ENCODE measurements at places on chromosomes 13 and 19. TPM values are rescaled to one million over a fixed set of nuclear protein-coding genes. Genes with fewer than 3 reads are reported as not detected.

The ZNF90 gene
- 114 TPM for total RNA-seq

The STK11 gene
- total RNA-seq = 70.7 TPM

The CAPN12 gene
- 7.9 TPM for total RNA-seq

The ZNF560 gene
- not detected for total RNA-seq

The MAMSTR gene
- total RNA-seq = 2.9 TPM

The FCHO1 gene
- total RNA-seq = 27.0 TPM

The ZNF225 gene
- 5.0 TPM for total RNA-seq

DNA sequence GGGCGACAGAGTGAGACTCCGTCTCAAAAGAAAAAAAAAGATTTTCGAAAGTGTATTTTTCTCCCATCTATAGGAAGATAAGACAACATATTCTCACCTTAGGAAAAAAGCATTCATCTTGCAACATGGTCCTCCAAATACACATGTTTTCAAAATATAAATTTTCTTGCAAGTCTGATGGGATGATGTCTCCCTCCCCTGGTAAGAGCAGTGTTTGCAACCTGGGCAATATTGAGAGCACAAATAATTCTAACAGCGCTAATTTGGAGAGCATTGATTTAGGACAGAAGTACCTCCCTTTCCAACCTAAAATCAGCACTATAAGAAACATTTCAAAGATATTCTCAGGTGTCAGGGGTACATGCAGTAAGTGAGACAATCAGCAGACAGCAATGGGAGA, 61.0 kb upstream of the SHISA2 start:
- no peak for DNase-seq
- H3K27me3 ChIP-seq = no peaks in the 10 kb centered on the region
- H3K4me1 ChIP-seq = no peaks in the 10 kb centered on the region
- no peak overlapping the region for H3K27ac ChIP-seq

GRCh38 chr13:40438999-40439797, 227.2 kb downstream of the FOXO1 start:
- H3K27me3 ChIP-seq = no peaks in the 10 kb centered on the region
- no peaks in the 10 kb centered on the region for H3K4me1 ChIP-seq
- no peak for DNase-seq
- no peak overlapping the region for H3K27ac ChIP-seq
- H3K36me3 ChIP-seq = no peaks in the 10 kb centered on the region

GRCh38 chr13:46662690-46663089, 109.7 kb downstream of the LRCH1 start:
- DNase-seq = no peak
- no peaks in the 10 kb centered on the region for H3K27me3 ChIP-seq
- H3K4me3 ChIP-seq = no peak overlapping the region
- H3K27ac ChIP-seq = no peak overlapping the region
- H3K4me1 ChIP-seq = peaks cover 3% of the 10 kb centered on the region
- H3K36me3 ChIP-seq = no peaks in the 10 kb centered on the region

GRCh38 chr13:28889086-28889732, 69.1 kb downstream of the MTUS2 start:
- H3K36me3 ChIP-seq = no peaks in the 10 kb centered on the region

DNA sequence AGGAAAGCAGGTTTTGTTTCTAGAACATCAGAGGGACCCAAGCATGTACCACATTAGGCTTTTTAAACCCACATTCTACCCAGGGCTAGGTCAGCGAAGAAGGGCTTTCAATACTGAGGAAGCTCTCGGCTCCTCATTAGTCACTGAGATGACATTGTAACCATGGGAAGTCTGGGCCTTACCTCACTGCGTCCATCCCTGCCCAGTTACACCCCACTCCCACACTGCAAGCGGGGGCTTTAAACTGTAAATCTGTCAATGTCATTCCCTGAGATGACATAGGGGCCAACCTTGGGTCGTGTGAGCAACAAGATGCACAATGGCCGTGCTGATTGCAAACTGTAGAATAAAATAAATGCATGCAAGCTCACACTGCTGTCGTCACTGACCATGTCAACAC, 21.7 kb upstream of the TFDP1 start:
- peaks cover 4% of the 10 kb centered on the region for H3K4me1 ChIP-seq
- no peaks in the 10 kb centered on the region for H3K36me3 ChIP-seq
- H3K27me3 ChIP-seq = no peaks in the 10 kb centered on the region
- H3K4me3 ChIP-seq = no peak overlapping the region

DNA sequence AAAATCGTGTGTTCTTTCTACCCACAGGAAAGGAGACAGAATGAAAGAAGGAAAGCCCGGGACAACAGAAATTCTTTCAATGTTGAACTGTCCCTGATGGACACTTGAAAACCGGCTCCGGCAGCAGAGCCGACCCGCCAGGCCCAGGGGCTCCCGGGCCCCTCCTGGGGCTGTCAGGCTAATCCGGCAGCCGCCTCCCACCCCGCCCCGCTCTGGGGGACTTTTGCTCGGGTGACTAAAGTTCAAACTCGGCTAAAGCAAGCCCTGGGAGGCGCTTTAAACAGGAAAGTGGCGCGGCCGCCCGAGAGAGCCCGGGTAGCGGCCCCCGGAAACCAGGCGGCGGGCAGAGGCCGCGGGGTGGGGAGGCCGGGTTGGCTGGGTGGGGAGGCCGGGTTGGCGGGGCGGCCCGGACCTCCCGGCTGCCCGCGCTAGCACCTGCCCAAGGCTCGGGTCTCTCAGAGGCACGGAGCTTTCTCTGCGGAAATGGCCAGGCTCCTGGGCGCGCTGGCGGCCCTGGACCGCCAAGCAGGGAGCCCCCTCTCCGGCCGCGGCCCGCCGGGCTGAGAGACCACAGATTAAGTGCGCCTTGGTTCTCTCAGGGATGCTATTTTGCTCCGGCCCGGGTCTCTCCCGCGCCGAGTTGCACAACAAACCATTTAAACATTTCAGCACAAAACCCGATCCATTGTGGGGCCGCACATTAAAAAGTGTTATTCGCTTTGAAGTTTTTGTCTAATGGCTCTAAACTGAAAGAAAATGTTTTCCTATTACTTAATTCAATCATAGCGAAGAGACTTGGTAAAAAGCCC, 2.6 kb upstream of the GSX1 start:
- peaks cover 76% of the 10 kb centered on the region for H3K27me3 ChIP-seq
- DNase-seq = no peak
- H3K4me3 ChIP-seq = peak overlapping the region; percentile 54
- H3K27ac ChIP-seq = no peak overlapping the region
- H3K4me1 ChIP-seq = peaks cover 5% of the 10 kb centered on the region

DNA sequence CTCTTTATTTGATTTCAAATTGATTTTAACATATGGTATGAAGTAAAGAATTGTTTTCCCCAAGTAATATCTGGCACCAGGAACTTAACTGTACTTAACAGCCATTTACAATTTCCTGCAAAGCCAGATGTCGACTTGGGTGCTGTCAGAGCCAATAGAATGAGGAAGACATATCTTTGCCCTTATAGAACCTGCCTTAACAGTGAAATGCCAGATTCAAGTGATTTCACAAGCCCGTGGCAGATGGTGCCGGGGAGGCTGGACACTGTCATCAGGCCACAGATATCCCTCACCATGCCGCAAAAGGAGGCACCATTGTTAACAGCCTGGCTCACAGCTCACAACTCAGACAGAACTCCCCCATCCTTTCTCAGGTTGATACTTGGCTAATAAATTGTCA, 48.7 kb downstream of the ESD start:
- no peaks in the 10 kb centered on the region for H3K27me3 ChIP-seq
- H3K4me1 ChIP-seq = no peaks in the 10 kb centered on the region

DNA sequence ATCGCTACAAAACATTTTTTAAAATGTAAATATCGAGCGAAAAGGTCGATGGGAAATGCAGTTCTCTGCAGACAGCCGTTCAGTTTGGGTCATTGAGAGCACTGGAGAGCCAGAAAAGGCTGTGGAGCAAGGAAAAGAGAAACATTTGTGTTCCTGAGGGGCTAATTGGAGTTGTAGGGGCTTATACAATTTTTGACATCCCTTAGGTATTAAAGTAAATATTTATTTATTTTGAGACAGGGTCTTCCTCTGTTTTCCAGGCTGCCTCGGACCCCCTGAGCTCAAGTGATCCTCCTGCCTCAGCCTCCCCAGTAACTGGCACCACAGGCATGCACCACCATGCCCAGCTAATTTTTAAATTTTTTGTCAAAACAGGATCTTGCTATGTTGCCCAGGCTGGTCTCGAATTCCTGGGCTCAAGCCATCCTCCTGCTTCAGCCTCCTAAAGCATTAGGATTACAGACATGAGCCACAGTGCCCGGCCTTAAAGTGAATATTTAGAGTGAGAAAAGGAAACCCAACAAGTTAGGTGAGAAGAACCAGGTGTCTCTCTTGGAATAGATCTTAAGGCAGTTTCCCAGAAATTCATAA, 825 bp upstream of the YIF1B start:
- peak overlapping the region; percentile 73 for H3K27ac ChIP-seq
- no peaks in the 10 kb centered on the region for H3K36me3 ChIP-seq
- H3K4me1 ChIP-seq = peaks cover 11% of the 10 kb centered on the region

GRCh38 chr13:93927431-93927830, 552.1 kb downstream of the DCT start:
- H3K4me1 ChIP-seq = no peaks in the 10 kb centered on the region
- H3K36me3 ChIP-seq = no peaks in the 10 kb centered on the region
- H3K27me3 ChIP-seq = no peaks in the 10 kb centered on the region
- no peak overlapping the region for H3K4me3 ChIP-seq
- H3K27ac ChIP-seq = no peak overlapping the region
- no peak for DNase-seq

GRCh38 chr19:20162821-20163220, 4.2 kb upstream of the ZNF486 start:
- H3K27ac ChIP-seq = no peak overlapping the region
- H3K4me3 ChIP-seq = no peak overlapping the region
- no peak for DNase-seq
- no peaks in the 10 kb centered on the region for H3K36me3 ChIP-seq

- no peaks in the 10 kb centered on the region for H3K4me1 ChIP-seq
- no peaks in the 10 kb centered on the region for H3K27me3 ChIP-seq
- H3K36me3 ChIP-seq = no peaks in the 10 kb centered on the region
- DNase-seq = no peak
- no peak overlapping the region for H3K27ac ChIP-seq
- H3K4me3 ChIP-seq = no peak overlapping the region
Observed at GRCh38 chr13:77460195-77460594, 75.3 kb upstream of the SCEL start.

GRCh38 chr19:18412610-18413239, 6.5 kb upstream of the SSBP4 start:
- H3K4me1 ChIP-seq = no peaks in the 10 kb centered on the region
- DNase-seq = no peak
- no peak overlapping the region for H3K4me3 ChIP-seq
- no peak overlapping the region for H3K27ac ChIP-seq
- no peaks in the 10 kb centered on the region for H3K36me3 ChIP-seq
- H3K27me3 ChIP-seq = peaks cover 3% of the 10 kb centered on the region

DNA sequence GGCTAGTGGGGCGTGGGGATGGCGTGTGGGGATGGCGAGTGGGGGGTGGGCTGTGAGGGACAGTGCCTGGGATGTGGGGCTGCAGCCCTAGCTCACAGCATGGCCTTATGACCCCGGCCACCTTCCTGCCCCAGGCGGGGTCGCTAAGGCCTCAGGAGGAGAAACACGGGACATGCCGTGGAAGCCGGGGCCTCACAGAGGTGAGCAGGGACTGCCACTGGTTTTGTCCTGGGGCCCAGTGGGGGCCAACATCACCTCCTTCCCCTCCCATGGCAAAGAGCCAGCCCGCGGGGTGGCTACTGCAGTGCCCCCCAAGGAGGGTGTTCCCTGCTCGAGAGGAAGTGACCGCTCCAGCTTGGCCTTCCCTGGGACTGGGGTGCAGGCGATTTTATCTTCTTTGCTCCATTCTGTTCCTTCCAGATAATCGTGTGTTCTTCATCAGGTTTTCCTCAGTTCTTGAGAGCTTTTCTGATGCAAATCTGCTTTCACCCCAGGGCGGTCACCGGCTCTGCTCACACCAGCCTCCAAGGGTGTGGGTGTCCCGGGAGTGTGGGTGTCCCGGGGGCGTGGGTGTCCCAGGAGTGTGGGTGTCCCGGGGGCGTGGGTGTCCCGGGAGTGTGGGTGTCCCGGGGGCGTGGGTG, 1.2 kb downstream of the F7 start:
- peaks cover 24% of the 10 kb centered on the region for H3K27me3 ChIP-seq
- peaks cover 5% of the 10 kb centered on the region for H3K36me3 ChIP-seq
- H3K27ac ChIP-seq = no peak overlapping the region

GRCh38 chr19:7792281-7792680, 29.2 kb downstream of the CLEC4M start:
- no peaks in the 10 kb centered on the region for H3K36me3 ChIP-seq
- no peak for DNase-seq
- no peak overlapping the region for H3K4me3 ChIP-seq
- H3K27ac ChIP-seq = no peak overlapping the region
- H3K27me3 ChIP-seq = peaks cover 24% of the 10 kb centered on the region
- H3K4me1 ChIP-seq = no peaks in the 10 kb centered on the region

DNA sequence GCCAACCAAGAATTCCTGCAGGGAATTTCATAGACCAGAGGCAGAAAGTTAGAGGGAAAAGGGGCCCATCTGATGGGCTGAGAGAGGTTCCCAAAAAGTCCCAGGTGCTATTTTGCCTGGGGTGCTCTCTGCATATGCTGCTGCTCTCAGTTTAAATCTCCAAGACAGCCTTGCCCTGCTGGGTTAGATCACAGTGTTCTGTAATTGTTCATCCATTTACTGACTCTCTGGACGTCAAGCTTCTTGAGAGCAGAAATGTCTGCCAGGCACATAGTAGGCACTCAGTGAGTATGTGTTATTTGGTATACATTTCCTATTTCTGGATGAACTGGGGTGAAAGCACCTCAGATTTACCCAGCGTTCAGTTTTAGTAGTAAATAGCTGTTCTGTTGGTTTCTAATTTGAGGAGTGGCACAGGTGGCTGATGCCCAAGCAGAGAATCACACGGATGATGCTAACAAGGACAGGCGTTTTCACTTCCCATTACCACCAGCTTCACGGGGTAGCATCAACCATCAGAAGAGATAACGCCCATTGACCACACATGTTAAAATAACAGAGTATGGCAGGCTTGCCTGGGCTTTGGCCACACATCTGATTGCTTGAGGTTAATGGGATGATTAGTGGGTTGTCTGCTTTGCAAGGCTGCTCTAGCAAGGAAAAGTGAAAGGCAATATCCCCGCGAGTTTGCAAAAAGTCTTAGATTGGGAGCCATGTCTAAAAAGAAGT, 161.1 kb downstream of the SLC7A1 start:
- H3K4me3 ChIP-seq = no peak overlapping the region
- no peaks in the 10 kb centered on the region for H3K36me3 ChIP-seq
- no peaks in the 10 kb centered on the region for H3K27me3 ChIP-seq
- H3K4me1 ChIP-seq = no peaks in the 10 kb centered on the region

- no peaks in the 10 kb centered on the region for H3K4me1 ChIP-seq
- no peak overlapping the region for H3K27ac ChIP-seq
- no peak for DNase-seq
- no peak overlapping the region for H3K4me3 ChIP-seq
Observed at GRCh38 chr13:34349091-34349722, 531.3 kb downstream of the RFC3 start.
